ENCODE measurements at places on chromosomes 2 and 18. TPM values are rescaled to one million over a fixed set of nuclear protein-coding genes. Genes with fewer than 3 reads are reported as not detected.

GRCh38 chr18:56148373-56148772 lies 490.0 kb downstream of the TXNL1 start:
- H3K36me3 ChIP-seq, result no peaks in the 10 kb centered on the region
- DNase-seq, result peak; percentile 91
- H3K27ac ChIP-seq, result no peak overlapping the region
- peaks cover 7% of the 10 kb centered on the region for H3K4me1 ChIP-seq

GRCh38 chr2:216671791-216672343 lies 23.5 kb downstream of the IGFBP5 start:
- H3K27ac ChIP-seq, result no peak overlapping the region
- H3K4me1 ChIP-seq, result no peaks in the 10 kb centered on the region
- peaks cover 12% of the 10 kb centered on the region for H3K36me3 ChIP-seq
- no peak for DNase-seq
- H3K4me3 ChIP-seq, result no peak overlapping the region
- no peaks in the 10 kb centered on the region for H3K27me3 ChIP-seq

- H3K4me1 ChIP-seq, result peaks cover 7% of the 10 kb centered on the region
- no peak overlapping the region for H3K27ac ChIP-seq
- DNase-seq, result peak; percentile 94
- no peak overlapping the region for H3K4me3 ChIP-seq
- no peaks in the 10 kb centered on the region for H3K27me3 ChIP-seq
- H3K36me3 ChIP-seq, result no peaks in the 10 kb centered on the region
These were observed 87.2 kb downstream of the NRP2 start for GRCh38 chr2:205769495-205769850.

Gene LYPD6B
- not detected for total RNA-seq

Data from fibroblast of lung (primary cell).